Small intestine (tissue), 16 donors: ENCODE measurements at places on chromosomes 4 and X.

- no peak for DNase-seq
Measured at GRCh38 chr4:159010563-159011260, 92.2 kb upstream of the RAPGEF2 start.

- no peak for DNase-seq
Measured at GRCh38 chrX:134457708-134458107, 2.3 kb upstream of the HPRT1 start.

DNA sequence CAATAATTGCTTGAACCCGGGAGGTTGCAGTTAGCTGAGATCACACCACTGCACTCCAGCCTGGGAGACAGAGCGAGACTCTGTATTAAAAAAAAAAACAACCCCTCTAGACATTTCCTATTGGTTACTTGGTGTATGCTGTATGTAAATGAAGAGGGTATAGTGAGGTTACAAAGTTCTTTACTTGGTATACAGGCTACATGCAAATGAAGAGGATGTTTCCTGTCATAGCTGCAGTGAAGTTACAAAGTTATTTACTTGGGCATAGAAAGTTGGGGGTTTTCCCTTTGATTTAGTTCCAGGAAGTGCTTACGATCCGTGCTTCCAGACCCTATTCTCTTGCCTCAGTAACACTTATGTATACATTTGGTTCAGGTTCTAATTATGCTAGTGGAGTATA is 38.4 kb upstream of the CLNK start:
- DNase-seq, result no peak

DNA sequence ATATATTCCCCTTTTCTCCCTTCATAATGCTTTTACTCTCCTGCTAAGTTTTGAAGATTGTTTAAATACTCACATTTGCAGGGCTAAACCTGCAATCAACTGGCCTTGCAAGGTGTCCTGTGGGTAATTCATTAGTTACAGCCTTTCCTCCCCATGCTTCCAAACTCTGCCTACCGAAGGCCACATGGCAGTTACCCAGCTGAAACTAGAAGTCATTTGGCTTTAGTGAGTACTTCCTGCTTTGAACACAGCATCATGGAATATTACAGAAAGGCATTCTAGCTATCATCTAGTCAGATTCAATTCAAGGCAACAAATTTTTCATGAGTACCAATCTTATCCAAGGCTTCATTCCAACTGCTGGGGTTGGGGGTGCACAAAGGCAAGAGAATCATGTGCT is 55.6 kb downstream of the SRPX start:
- no peak for DNase-seq

DNA sequence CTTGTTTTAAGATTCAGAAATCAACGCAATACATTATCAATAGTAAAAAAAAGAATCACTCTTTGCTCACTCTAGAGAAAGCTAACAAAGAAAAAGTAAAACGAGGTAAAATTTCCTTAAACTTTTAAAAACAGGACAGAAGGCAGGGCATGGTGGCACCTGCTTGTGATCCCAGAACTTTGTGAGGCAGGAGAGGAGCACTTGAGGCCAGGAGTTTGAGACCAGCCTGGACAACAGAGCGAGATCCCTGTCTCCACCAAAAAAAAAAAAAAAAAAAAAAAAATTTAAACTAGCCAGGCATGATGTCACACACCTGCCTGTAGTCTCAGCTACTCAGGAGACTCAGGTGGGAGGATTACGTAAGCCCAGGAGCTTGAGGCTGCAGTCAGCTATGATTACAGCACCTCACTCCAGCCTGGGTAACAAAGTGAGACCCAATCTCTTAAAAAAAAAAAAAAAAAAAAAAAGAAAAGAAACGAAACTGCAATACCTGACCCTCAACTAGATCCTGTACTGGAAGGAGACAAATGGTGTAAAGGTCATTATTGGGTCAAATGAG is 3.5 kb downstream of the CCNI start:
- peak; percentile 54 for DNase-seq

DNA sequence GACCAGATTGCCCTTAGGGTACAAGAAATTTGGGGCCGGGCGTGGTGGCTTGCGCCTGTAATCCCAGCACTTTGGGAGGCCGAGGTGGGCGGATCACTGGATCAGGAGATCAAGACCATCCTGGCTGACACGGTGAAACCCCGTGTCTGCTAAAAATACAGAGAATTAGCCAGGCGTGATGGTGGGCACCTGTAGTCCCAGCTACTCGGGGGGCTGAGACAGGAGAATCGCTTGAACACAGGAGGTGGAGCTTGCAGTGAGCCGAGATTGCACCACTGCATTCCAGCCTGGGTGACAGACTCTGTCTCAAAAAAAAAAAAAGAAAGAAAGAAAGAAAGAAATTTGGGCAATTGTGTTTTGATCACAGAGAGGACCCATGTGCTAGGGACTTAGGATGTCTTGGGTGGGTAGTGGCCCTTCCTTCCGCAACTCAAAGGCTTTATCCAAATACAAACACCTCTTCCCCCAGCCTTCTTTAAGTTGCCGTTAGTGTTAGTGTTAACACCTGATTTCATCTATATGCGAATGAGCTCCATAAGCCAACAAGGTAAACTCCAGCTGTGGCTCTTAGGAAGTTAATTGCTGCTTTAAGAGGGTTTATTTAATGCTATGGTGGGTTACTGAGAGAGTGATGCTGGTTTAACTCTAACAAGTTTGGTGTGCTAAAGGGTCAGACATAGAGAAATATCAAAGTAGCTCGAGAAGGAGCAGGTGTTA is 8.6 kb upstream of the CCDC110 start:
- DNase-seq, result no peak

DNA sequence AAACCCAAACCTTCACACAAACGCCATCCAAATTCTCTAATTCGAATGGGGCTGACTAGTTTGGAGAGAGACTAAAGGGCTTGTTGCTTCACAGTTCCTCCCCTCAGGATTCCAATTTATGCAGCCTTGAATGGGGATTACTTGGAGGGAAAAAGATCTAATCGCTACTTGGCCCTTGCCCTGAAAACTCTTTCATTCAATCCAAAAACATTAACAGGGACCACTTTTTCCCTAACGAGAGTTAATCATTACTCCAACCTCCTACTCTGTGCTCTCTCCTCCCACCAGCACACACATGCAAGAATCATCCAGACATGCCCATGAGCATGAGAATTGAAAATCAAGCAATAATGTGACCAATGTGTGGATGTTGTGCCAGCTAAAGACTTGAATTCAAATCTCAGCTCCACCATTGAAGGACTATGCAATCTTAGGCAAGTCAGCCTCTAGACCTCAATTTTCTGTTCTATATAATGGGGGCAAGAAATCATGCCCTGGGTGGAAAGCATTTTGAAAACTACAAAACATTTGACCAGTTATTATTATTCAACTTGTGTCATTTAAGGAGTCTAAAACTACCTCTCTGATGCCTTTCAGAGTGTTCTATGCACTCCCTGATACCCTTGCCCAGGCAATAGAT is 34.3 kb upstream of the GPC3 start:
- no peak for DNase-seq
